ENCODE measurements at places on chromosomes 6 and 20.
A peak's percentile ranks its signal among the peaks of the same experiment; 100 is the strongest.

DNA sequence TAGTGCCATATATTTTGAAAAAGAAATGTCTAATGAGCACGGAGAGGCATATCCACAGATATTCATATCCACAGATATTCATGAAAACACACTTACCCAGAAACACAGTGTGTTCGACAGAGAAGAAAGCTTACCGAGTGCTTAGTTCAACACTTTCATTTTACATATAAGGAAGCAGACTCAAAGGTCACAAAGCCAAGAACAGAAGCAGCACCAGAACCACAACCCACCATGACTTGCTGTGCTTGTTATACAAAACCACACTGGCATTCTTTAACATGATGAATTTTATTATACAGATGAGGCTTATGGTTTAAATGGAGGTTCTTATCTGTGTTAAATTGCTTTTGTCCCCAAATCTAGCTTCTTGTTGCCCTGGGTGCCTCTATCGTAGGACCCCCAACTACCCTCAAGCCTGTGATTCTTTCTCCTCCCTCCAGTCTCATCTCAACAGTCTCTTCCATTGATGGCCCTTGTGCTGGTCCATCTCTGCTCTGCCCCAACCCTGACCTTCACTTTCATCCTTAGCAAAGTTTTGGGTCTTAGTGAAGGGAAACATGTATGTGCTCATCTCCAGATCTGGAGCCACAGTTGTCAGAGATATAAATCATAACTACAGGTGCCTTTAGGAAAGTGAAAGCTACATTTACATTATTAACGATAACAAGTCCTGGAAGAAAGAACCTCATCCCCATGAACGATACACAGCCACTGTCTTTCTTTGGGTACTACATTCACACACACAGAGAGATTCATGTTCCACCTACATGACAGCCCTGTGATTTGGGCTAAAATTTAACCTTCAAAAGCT lies 40.0 kb downstream of the SF3B5 start:
- no peak for DNase-seq

- DNase-seq, result no peak
These were observed 153.8 kb downstream of the INSM1 start for GRCh38 chr20:20521736-20522135.

DNA sequence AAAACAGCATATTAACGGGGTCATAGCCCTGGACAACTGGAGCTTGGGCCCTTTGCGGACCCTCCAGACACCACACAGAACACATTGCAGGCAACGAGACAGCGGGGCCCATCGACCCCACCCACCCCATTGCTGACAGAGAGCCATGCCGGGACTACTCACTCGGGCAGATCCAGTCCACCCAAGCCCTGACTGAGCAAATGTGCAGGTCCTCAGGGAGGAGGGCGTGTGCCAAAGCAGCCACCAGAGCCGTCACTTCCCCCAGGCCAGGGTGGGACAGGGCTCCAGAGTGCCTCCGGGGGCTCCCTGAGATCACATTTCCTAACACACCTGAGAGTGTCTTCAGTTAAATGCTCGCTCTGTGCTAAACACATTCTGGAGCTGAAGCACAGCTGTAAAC lies 114.9 kb downstream of the CDH4 start:
- DNase-seq, result no peak

DNA sequence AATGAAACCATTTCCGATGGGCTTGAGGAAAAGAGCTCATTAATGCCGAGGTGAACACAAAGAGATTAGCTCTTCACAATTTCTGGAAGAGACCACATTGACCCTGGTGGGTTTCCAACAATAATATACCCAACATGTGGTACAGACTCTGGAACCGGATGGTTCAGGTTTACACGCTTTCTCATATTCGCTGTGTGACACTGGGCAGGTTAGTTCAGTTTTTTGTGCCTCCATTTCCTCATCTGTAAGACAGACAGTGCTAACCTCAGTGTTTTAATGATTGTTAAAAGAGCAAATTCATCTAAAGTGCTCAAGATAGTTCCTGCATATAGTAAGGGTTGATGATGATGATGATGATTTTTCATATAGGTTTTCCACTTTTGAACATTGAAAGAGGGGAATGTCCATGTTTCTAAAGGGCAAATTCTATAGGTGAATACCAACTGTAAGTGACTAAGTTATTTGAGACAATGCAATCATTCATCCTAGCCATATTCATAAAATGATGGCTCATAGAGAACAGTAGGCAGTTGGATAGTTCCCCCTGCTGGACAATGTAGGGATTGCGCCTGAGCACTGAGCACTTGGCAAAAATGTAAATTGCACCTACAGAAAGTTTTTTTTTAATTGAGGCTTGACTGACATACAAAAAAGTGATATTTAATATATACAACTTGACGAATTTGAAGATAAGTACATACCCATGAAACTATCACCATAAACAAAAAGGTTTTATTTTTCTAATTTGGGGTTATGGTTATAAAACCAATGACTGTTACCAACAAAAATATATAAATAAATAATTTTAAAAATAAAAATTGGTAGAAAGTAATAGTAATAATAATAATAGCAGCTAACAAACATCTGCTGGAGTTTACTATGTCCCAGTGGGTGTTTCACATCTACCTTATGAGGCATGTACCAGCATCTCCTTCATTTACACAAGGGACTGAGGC lies 2.1 kb upstream of the PERP start:
- DNase-seq, result peak; percentile 56

DNA sequence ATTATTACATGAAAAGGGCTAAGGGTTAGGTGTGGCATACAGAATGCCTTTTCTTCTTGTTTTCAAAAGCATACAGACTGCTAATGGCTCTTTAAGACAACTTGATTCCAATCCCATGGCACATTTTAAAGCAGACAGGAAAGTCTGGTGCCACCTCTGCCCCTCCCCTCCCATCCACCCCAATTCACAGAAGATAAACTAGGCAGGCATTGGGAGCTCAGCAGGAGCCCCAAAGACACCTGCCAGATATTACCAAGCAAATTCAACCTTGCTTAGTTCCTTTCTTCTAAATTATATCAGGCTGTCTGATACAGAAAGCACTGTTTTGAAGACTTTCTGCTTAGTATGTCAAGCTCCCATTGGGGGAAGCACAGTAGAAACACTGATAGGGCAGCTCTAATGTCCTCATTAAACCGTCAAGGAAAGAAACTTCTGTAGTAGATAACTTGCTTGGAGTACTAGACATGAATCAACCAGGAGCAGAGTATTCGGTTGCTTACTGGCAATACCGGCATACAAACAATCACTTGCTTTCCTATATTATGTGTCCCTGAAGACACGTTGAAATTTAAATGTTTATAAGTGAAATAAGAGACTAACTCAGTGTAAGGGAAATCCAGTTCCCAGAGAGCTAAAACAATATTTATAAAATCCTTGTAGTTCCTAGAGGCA lies 13.0 kb downstream of the SESN1 start:
- DNase-seq, result no peak

- DNase-seq, result no peak
These were observed 435 bp downstream of the DLK2 start for GRCh38 chr6:43454696-43455530.

DNA sequence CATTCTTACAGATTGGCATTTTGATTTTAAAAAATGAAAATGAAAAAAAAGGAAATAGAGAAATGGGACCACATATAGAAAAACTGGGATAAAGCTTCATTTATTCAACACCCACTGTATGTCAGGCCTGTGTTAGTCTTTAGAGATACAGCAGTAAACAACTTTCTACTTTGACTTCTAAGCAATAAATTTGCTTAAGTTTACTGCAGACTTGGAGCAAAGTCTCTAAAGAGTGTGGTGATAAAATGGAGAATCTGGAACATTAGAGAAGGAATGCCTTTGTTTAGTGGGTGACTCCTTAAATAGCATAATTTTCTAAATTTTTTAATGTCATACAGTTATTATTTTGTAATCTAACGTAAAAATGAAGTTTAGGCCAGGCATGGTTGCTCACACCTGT lies 80.7 kb upstream of the CNKSR3 start:
- DNase-seq, result no peak

GRCh38 chr6:80872951-80873308 lies 766.5 kb downstream of the BCKDHB start:
- DNase-seq, result no peak

DNA sequence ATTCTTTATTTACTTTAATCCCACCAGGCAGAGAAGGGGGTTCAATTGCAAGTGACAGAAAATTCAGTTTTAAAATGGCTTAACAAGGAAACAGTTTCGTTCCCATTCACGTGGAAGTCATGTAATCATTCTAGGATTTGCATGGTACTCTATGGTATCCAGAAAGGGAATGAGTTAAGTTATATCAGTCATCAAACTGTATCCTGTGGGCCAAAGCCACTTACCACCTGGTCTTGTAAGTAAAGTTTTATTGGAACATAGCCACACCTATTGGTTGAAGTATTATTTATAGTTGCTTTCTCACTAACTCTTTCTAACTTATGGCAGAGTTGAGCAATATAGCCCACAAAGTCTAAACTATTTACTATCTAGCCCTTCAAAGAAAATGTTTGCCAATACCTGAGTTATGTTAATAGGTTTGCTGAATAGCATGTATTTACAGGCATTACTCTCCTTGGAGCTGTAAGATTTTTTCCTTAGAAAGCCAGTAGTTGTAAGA lies 10.2 kb upstream of the MMS22L start:
- no peak for DNase-seq

DNA sequence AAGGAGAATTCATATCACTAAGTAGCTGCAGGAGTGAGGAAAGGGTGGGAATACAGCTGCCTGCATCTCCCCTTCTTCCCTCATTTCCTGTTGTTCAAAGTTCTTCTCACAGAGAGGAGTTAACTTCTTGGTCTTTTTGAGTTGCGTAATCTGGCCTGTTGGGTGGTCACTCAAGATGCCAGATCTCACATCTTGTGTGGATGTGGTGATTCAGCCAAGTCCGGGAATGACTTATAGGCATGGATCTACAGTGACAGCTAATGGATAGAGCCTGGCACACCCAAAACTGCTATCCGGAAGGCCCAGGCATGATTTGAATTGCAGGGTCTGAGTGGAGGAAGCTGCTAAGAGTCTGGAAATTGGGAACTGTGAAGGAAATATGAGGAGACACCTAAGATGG lies 100.2 kb upstream of the SLC35B3 start:
- DNase-seq, result no peak

- DNase-seq, result no peak
These were observed 33.7 kb downstream of the SRSF3 start for GRCh38 chr6:36627801-36628246.

DNA sequence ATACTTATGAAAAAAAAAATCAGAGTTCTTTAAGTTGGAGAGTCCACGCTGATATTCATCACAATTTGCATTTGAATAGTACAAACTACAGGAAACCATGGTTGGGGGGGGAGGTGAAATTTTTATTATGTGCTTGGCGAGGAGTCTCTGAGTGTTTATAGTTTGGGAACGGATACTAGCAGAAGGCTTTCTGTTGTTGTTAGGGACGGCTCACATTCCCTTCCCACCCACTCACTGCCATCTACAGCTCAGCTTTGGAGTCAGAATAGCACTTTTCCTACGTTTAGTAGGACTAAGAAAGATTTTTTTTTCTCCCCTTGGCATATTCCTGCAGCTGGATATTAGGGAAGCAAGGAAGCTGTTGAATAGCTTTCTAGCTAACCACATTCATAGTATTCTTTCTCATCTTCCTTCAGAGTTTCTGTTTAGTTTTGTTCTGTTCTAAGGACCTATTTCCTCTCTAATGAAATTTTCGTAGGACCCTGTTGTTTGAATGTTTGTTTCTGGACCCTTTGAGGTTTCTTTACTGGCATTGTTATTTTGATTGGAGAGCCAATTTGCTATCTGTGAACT lies 235.1 kb upstream of the ZNF217 start:
- DNase-seq, result no peak

GRCh38 chr6:110265273-110265672 lies 85.0 kb downstream of the CDC40 start:
- DNase-seq, result no peak

DNA sequence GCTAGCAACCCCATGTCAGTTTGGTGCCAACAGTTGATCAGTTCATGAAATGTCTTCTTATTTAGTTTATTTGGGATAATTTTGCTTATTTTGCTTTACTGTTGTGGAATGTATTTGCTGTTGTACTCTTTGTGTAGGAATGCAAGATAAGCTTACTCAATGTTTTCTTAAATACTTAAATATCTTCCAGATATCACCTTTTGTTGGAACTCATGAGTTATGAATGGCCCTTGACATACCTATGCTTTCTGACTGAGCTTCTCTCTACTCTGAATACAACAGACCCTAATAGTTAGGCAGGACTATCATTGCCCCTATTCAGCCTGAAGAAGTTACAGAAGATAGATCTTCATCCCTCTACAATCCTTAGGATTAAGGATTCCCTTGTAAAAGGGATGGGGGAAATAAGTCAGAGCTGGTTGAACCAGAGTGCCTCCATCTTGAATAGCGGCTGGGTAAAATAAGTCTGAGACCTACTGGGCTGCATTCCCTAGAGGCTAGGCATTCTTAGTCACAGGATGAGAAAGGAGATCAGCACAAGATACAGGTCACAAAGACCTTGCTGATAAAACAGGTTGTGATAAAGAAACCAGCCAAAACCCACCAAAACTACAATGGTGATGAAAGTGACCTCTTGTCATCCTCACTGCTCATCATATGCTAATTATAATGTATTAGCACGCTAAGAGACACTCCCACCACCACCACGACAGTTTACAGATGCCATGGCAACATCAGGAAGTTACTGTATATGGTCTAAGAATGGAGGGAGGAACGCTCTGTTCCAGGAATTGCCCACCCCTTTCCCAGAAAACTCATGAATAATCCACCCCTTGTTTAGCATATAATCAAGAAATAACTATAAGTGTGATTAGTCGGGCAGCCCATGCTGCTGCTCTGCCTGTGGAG lies 196.9 kb downstream of the AKAP7 start:
- DNase-seq, result no peak
